ENCODE measurements at places on chromosomes 12 and 14.

- no peak for DNase-seq
Measured at GRCh38 chr12:82028772-82029171, 269.6 kb upstream of the PPFIA2 start.

GRCh38 chr12:18953505-18953904 is 176.0 kb upstream of the PLEKHA5 start:
- DNase-seq: no peak

GRCh38 chr12:40971911-40972310 is 216.2 kb upstream of the PDZRN4 start:
- DNase-seq: no peak

DNA sequence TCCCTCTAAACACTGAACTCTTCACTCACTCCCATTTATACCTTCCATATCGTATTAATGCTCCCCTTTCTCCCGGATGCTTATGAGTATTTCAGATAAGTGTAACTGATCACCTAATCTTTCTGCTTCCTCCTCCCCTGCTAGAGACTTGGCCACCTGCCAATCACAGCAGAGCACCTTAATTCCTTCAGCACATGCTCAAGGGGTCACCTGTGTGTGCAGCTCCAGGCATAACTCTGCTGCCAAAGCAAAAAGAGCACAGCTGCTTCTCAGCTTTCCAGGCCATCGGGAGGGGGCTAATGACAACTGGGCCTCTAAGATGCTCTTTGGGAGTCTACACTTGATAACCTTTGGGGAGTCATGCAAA is 106.9 kb upstream of the DYRK2 start:
- no peak for DNase-seq

GRCh38 chr12:122873540-122873939 is 22.4 kb downstream of the VPS37B start:
- DNase-seq: peak; percentile 18

DNA sequence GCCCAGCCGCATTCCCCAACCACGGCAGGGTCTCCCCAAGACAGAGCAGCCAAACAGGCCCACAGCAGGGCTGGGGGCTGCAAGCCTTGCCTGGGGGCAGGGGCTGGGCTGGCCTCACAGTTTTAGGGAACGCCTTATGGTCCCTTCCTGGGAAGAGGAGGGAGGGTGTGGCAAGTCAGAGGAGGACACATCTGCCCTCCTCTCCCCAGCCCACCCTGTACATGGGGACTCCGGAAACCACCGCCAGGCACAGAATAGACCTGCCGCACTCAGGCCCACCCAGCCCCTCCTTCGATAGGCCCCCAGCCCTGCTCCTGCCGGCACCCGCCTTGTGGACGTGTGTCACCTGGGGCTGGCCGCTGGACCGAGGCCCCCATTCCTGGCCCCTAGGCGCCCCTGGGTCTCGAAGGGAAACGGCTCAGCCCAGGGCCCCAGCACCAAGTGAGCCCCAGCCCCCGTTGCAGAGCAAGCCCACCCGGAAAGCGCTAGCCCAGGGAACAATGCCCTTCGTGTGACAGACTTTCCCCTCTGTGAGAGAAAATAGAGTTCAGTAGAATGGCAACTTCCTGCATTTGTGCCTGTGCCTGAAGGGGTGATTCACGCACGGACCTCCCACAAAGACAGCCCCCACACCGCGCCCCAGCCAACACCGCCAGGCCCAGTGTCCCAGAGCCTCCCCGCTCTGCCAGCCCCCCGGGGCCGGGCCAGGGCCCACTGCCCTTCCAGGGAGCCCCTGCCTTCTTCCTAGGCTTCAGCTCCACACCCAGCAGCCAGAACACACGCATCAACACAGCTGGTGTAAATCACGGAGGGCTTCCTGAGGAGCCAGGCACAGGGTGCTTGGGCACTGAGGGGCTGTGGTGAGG is 12.0 kb upstream of the NUDT14 start:
- DNase-seq: peak; percentile 53

GRCh38 chr12:6827437-6827911 is 733 bp upstream of the P3H3 start:
- DNase-seq: peak; percentile 73

DNA sequence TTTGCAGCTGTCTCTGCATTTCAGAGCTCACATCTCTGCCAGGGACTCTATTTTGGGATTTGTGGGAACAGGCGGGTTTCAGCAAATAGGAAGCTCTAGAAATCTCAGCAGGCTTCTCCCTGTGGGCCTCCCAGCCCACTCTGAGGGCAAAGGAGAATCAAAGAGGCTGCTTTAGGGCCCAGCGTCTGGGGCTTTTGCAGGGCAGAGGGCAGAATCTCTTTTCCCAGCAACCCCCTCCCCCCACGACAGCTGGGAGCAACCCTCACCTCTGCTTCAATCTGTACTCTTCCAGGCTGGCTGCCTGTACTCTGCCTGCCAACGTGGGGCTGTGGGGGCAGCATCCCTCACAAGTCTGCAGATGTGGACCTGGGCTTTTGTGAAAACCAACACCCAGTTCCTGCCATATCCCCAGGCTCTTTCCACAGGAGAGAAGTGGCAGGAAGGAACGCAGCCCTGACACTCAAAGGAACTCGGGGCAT is 529.6 kb upstream of the TBX3 start:
- DNase-seq: no peak

DNA sequence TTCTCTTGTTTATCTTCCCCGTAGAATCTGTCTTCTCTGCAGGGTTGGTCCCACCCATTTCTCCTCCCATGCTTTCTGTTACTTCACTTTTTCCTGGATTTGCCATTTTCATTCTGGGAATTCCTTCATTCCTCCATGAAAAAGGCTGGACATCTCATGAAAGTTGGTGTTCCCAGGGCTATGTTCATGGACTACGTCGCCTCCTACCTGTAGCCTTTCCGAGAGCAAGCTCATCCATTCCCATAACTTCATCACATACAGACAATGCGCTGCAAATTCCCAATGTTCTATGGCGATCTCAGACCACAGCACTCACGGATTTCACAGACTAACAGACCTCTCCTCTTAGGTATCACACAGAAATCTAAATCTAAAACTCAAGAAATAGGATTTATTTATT is 217.1 kb downstream of the EXOC5 start:
- DNase-seq: no peak

DNA sequence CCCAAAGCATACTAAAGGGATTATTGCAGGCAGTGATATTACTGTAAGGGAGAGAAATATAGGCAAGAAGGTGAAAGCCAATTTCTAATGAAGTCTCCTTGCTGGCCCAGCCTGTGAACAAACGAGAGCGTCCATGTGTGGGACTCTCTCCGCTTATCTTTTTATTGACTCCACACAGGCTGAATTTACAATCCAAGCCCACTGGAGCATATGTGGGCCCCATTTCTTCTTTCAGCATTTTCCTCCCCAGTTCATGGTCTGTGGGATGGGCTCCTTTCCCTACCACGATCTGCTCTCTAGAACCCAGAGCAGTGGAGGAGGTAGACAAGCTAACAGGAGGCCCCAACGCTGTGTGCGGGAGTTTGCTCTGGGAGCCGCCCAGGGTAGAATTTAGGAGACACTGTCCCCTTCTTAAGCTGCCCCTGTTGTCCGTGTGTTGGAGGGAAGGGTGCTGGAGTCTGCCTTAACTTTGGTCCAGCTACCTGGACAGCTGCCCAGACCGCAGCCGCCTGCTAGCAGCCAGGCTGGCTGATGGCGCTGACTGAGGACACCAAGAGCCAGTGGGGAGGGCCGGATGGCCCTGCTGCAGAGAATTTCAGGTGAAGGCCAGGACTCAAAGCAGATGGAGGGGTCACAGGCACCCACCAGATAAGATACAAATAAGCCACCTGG is 3.2 kb upstream of the HOXC11 start:
- DNase-seq: no peak

GRCh38 chr12:105622220-105622619 is 291.7 kb downstream of the C12orf75 start:
- DNase-seq: no peak

DNA sequence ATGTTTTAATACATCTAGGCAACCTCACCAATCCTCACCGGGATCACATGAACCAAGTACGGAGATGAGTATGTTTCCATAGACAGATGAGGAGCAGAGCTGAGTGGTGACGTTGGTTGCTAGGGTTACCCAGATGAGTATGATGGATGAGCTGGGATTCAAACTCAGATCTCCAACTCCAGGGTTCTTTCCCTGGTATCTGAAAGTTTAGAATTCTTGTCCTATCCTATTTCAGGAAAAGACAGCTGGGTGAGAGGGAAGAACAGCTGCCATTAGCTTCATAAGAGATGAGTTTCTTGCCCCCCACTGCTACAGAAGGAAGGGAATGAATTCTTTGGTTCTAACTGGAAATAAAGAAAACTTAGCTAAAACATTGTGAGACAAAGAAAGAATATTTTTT is 728.9 kb upstream of the TBX3 start:
- no peak for DNase-seq

GRCh38 chr12:83514372-83514771 is 827.7 kb downstream of the TMTC2 start:
- no peak for DNase-seq

- DNase-seq: no peak
Measured at GRCh38 chr14:52263190-52263589, 4.3 kb upstream of the PTGDR start.

DNA sequence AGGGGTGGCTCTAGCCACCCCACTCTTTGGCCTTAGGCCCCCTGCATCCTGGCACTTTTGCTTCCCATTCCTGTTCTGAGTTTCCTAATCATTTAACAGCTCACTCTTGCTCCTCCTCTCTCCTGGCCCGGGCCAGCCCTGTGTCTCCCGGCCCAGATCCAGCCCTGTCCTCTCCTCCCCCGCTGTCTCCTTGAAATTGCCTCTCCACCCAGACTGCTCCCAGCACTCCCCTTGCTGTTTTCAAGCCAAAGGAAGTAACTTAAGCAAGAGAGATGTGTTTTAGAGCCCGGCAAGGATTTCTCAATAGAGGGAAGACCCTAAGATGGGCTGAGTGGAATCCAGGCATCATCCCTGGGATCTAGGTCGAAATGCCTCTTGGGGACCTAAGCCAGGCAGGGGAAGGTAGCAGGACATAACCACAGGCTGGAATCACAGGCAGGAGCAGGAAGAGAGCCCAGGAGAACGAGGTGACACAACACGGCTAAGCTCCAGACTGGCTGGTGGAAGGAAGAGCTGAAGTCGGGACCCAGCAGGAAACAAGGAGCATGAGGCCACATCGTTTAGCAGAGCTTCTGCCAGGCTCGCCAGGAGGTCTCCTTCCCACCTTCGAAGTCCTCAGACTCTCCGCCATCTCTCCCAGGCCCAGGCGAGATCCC is 2.0 kb upstream of the LRP1-AS start:
- no peak for DNase-seq

GRCh38 chr12:67161322-67161918 is 107.7 kb upstream of the CAND1 start:
- peak; percentile 60 for DNase-seq

GRCh38 chr12:138898-139534 is 72.4 kb downstream of the IQSEC3 start:
- peak; percentile 30 for DNase-seq

GRCh38 chr14:81166121-81166520 is 54.6 kb downstream of the GTF2A1 start:
- no peak for DNase-seq

GRCh38 chr14:31270196-31270772 is 62.7 kb upstream of the HECTD1 start:
- peak; percentile 27 for DNase-seq

DNA sequence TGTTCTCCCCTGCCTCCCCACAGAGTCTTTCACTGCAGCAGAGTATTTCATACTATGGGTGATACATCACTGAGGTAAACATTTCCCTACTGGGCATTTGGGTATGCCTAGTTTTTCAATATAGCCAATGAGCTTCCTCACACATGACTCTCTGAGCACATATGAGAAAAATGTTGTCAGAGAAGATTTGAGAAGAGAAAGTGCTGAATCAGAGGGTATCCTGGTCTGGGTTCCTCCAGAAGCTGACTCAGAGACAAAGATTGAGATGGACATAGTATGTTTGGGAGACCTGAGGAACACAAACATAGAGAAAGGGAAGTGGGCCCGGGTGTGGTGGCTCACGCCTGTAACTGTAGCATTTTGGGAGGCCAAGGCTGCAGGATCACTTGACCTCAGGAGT is 12.6 kb downstream of the SLC8B1 start:
- DNase-seq: no peak

- no peak for DNase-seq
Measured at GRCh38 chr12:29750131-29750927, 33.4 kb downstream of the TMTC1 start.

- DNase-seq: no peak
Measured at GRCh38 chr14:76769636-76770292, 8.5 kb downstream of the VASH1 start.

GRCh38 chr14:65780566-65780965 is 368.0 kb downstream of the FUT8 start:
- DNase-seq: no peak

DNA sequence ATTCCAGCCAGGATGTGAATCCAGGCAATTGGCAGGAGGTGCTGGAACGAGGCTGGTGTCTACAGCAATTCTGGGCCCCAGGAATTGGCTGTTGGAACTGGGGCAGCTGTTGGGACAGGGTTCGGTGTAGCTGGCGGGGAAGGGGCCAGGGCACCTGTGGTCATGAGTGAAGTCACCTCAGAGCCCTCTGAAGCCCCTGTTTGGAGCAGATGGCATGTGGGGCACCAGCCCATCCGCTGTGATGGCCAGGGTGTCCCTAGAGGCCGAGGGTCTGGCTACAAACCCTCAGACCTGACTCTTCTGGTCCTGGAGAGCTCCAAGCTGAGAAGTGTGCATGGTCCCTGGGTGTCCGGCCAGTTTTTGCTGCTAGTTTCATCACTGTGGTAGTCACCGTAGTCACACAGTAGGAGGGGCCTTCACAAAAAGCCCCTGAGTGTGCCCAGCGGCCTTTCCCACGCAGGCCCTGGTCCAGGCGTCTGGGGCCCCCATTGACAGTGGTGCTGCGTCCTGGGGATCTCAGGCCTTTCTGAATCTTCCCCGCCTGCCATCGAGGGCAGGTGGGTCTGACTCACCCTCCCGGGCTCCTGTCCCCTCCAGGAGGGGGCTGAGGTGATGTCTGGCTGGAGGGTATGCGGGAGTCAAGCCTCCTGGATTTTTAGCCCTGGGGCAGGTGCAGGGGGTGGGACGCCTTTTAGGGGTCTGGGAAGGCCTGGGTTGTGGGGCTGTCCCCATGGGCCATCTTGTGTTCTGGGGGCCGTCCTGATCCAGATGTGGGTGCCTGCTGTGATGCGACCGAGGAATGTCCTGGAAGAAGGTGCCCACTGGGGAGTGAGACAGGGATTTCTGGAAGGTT is 368.0 kb downstream of the TMEM121 start:
- peak; percentile 9 for DNase-seq

DNA sequence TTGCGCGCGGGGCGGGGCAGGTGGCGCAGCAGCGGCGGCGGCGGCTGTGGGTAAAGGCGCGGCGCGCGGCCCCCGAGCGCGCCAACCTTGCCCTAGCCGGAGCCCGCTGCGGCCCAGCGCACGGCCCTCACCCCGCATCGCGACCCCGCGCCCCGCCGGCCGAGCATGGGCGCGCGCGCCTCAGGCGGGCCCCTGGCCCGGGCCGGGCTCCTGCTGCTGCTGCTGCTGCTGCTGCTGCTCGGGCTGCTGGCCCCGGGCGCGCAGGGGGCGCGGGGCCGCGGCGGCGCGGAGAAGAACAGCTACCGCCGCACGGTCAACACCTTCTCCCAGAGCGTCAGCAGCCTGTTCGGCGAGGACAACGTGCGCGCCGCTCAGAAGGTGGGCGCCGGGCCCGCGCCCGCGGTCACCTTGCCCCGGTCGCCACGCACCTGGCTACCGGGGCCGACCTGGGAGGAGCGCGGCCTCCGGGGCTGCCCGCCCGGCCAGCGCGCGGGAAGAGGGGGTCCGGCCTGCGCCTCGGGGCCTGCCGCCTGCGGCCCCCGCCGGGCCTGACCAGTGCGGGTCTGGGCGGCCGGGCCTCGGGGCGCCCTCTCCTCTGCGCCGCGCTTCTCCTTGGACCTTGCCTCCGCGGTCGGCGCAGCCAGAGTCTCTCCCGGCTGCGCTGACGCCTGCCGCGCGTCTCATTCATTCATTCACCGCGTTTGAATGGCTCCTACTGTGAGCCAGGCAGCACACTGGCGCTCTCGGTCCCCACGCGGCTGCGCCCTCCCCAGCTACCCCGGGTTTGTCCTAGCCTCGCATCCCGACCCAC is at the start of gene BRI3BP:
BRI3BP (plus strand) TSS at position 20 of the 811 bp plus-strand sequence; CDS start at position 166, 146 bp downstream.
- DNase-seq: peak; percentile 56
